ENCODE measurements at places on chromosomes 6 and 20. TPM values are rescaled to one million over a fixed set of nuclear protein-coding genes. Genes with fewer than 3 reads are reported as not detected.

The OPRL1 gene
- total RNA-seq, result 1.6 TPM

The ENPP3 gene
- 0.34 TPM for total RNA-seq

The CDH4 gene
- 0.11 TPM for total RNA-seq

The HCRTR2 gene
- not detected for total RNA-seq

The POM121L2 gene
- total RNA-seq, result not detected

The NOP56 gene
- 119 TPM for total RNA-seq

The ULBP2 gene
- 2.1 TPM for total RNA-seq

The KCNK16 gene
- not detected for total RNA-seq

The EBF4 gene
- 1.2 TPM for total RNA-seq

The SLC17A2 gene
- total RNA-seq, result not detected

The ENPP1 gene
- total RNA-seq, result 0.43 TPM

The RIMS4 gene
- not detected for total RNA-seq

The PRRT1 gene
- total RNA-seq, result not detected

The ERVFRD-1 gene
- not detected for total RNA-seq

The SLC32A1 gene
- not detected for total RNA-seq

The IL17A gene
- not detected for total RNA-seq

The SSTR4 gene
- total RNA-seq, result not detected

The SOX4 gene
- 65.5 TPM for total RNA-seq

The CDK19 gene
- total RNA-seq, result 9.6 TPM

The HDGFL1 gene
- total RNA-seq, result not detected

The PIM1 gene
- 0.54 TPM for total RNA-seq

The NKAPL gene
- 0.26 TPM for total RNA-seq

The MRAP2 gene
- 8.9 TPM for total RNA-seq

The OR12D3 gene
- not detected for total RNA-seq

The TINAG gene
- total RNA-seq, result not detected
